EL (cell line): ENCODE measurements at places on chromosomes 16 and 17.

- DNase-seq: no peak
Observed at GRCh38 chr16:80462917-80463316, 77.9 kb upstream of the DYNLRB2 start.

GRCh38 chr17:65811043-65811442, 249.6 kb upstream of the AXIN2 start:
- no peak for DNase-seq

GRCh38 chr16:20167323-20167722, 93.6 kb upstream of the GPR139 start:
- DNase-seq: no peak

DNA sequence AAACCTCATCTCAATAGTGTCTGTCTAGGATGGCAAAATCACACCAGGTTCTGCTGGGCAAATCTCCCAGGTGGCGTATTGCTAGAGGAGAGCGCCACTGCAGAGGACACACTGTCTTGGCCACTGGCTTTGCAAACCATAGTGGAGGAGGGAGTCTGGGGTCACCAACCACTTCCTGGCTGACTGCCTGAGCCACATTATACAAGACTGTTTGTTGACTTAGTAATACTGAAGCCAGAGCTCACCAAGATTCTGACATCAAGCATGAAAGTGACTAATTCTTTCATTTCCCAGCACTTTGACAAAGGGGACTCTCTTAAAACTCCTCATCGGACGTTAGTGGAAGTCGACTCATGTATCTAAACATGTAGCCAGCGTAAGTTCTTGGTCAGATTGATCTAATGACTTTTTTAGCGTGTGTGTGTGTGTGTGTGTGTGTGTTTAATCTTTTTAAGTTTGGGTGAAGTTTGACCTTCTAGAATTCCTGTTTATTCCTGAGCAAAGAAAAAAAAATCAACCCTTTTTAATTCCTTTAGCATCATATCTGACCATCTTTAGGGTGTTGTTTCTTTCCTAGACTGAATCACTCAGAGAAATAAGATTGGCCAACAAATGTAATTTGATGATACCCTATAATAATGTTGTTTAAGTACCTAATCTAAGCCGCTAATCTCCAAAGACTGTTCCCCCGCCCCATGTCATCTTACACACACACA, 13.7 kb downstream of the PITPNC1 start:
- peak; percentile 90 for DNase-seq

GRCh38 chr17:34177642-34178041, 77.4 kb upstream of the CCL2 start:
- peak; percentile 74 for DNase-seq

DNA sequence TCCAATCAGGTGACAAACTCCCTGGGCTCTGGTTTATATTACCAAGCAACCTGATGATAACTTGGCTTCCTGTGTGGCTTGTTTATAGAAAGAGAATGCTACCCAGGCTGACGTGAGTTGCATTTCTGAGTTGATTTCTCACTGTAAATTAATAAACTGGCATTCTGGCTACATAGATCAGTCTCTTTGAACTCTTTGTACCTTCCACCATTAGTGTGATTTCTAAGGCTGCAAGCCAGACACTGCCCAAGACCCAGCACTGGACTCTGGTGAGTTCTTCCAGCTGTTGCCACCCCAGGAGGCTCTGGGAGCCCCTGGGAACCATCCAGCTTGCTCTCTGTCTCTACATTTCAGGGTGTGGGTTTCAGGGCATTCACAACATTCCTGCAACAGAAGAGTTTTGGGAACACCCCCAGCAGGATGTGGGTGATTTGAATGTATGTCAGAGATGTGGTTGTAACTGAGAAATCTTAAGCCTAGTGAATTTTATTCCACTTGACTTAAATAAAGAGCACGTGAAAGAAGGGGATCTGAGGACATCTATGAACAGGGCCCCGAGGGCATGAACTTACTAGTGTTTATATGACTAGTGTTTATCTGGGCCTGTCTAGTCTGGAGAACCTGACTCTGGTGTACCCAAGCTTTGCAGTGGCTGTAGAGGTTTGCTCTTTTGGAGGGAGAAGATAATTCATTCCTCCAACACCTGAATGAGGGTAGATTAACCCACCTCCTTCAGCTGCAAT, 30.3 kb upstream of the LRRC37A start:
- DNase-seq: peak; percentile 94

DNA sequence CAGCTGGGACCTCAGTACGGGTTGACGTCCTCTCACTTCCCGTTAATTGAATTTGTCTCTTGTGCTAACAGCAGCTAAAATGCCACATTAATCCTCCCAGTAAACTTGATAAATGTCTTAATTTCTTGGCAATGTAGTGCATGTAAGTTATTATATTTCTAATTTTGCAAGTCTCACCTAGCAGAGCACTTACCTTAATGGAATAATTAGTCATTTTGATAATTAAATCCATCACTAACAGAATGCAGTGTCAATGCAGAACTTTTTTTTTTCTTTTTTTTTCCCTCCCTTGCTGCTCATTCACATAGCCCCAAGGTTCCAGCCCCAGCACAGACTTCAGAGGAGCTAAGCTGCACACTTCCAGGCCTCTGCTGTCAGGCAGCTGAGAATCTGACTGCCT, 376.5 kb downstream of the RBFOX1 start:
- no peak for DNase-seq

DNA sequence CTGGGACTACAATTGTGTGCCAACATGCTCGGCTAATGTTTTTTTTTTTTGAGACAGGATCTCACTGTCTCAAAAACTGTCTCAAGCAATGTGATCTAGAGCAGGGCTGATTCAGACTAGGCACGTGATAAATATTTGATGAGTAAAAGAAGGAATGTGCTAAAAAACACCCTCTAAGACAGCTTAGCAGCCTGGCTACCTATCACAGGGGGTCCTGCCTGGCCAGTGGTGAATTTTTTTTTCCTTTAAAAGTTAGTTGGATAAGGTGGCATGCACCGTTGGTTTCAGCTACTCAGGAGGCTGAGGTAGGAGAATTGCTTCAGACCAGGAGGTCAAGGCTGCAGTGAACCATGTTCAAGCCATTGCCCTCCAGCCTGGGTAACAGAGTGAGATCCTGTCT, 14.8 kb upstream of the GPATCH8 start:
- DNase-seq: peak; percentile 63

GRCh38 chr16:19644877-19645276, 73.2 kb downstream of the KNOP1 start:
- no peak for DNase-seq

DNA sequence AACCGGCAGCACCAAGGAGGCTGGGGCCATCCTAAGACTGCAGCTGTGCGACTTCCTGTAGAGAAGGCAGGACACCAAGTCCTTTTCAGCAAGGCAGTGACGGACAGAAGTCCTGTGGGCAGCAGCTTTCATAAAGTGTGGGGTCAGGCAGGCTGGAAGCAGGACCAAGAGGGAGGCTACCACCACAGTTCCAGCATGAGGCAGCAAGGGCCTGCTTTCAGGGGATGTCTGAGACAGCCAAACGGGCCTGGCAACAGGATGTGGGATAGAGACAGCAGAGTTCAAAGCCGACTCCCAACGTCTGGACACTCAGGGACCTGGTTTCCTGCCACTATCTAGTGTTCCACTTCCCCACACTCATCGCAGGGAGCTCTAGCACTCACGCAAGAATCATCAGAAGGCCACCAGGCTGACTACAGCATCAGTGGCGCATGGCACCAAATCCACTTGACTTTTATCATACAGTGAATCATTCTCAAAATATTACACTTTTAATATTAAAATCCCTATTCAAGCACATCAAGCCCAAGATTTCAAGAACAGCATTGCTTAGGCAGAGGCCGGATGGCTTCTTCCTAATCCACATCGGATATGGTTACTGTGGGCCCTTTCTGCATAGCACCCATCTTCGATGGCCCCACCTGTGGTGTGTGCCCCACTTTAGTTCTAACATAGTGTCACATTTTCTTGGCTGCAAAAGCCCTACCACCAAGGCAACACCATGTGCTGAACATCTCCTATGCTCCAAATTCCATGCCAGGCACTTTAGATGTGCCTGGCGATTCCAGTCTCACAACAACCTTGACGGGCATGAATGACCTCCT, 5.2 kb downstream of the USP7 start:
- DNase-seq: peak; percentile 86

- DNase-seq: no peak
Observed at GRCh38 chr16:24717411-24717810, 12.0 kb upstream of the TNRC6A start.

GRCh38 chr16:57648581-57649442, 19.3 kb upstream of the ADGRG3 start:
- peak; percentile 77 for DNase-seq

DNA sequence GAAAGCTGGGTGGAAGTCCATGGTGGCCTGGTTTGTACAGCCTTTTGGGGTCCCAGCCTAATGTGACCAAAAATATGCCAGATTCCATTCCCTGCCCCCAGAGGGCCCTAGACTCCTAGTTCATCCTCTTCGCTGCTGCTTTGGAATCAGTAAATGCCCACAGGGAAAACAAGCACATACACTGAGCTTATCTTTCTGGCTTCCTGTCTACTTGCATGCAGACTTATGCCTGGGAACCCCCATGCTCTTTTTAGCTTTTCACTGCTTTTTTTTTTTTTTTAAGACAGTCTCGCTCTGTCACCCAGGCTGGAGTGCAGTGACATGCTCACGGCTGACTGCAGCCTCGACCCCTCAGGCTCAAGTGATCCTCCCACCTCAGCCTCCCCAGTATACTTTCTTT, 6.2 kb upstream of the CD300LG start:
- DNase-seq: peak; percentile 51

DNA sequence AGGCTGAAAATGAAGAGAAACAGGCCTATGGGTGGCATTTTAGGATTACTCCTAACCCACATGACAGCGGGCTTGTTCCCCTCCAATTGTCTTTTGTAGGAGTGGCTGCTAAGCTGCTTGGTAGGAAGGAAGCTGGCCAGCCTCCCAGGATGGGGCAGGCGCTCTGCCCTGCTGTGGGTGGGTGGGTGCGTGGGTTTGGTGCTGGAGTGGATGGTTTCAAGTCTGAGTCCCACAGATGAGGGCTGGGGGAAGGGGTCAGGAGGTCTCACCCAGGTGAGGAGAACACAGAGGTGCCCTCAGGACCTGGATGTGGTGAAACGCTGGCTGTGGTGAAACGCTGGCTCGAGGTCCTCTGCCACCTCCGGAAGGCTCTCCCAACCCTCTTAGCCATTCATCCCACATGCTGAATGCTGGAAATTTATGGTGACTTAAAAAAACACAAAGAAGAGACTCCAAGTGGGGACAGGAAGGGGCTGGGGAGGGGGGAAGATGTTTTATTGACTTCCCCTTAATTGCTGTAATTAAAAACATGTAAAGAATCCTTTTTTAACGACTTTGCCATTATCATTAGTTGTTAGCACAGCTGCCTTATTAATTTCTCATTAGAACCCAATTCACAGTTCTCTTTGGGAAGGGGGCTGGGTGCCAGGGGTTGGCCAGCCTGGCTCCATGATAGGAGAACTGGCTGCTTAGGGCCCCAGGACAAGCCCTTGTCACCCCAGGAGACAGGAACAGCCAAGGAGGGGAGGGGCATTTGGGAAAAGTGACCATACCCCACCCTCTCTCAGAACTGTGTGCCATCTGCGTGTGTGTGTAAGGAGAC, 153.5 kb upstream of the CDC42EP4 start:
- no peak for DNase-seq

DNA sequence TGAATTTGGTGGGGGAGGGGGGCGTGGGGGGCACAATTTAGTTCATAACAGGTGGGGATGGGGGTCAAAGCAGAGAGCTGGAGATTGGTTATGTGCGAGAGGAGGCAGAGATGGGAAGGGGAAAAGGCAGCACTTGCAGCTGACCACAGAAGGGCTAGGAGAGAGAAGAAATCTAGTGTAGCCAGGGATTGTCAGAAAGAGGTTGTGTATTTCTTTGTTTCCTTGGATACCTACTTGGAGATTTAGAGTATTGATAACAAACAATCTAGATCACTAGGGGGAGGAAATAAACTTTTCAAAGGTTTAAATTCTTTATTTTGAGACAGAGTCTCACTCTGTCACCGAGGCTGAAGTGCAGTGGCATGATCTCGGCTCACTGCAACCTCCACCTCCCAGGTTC, 47.1 kb upstream of the YPEL2 start:
- DNase-seq: no peak

GRCh38 chr16:2848933-2849725, 8.8 kb downstream of the PRSS22 start:
- DNase-seq: no peak

DNA sequence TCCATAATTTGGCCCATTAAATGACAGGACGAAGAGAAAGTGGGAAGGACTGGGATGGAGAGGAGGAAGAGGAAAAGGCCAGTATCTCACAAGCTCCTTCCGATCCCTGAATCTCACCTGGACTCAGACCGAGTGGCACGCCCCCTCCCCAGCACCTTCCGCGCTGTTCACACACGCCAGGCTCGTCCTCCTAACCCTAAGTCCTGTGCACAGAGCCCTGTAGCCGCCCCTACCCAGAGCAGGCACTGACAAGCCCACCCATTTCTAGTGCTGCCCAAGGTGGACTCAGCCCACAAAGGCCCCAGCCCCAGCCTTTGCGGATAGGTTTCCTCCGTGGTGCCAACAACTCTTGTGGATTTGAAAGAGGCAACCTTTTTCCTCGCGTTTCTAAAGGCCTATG, 9.2 kb downstream of the HS3ST3B1 start:
- DNase-seq: no peak

DNA sequence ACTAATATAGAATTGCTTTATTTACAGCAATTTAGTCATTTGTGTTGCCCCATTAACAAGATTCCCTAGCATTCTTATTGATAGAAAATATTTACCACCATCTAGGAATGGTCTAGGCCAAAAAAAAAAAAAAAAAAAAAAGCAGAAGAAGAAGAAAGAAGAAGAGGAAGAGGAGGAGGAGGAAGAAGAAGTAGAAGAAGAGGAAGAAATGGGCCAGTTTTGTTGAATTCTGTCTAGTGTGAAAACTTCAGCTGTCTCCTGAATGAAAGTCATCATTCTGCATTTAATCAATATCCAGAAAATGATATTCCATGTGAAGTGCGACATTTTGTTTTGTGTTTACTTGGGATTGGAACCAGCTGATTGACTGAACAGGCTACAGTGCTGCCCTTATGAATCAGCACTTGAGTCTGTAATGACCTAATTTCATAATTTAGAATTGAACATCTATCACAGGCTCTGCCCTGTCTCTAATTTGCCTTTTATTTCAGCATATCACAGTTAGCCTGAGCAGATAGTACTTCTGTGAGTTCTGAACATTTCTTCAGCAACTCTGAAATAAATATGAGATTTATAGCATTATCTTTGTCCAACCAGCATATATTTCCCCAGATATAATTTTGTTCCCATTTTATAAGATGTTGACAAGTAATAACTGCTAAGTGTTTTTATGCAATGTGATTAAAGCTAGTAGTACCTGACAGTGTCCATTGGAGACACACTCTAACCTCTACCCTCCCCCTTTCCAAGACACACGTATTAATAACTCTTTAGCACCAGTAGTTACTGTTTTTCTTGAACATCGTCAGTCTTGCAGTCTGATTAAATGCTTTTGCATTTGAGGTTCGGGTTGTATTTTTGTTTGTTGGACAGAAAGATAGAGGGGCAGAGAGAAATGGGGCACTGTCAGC, 5.9 kb downstream of the ANKFN1 start:
- no peak for DNase-seq

DNA sequence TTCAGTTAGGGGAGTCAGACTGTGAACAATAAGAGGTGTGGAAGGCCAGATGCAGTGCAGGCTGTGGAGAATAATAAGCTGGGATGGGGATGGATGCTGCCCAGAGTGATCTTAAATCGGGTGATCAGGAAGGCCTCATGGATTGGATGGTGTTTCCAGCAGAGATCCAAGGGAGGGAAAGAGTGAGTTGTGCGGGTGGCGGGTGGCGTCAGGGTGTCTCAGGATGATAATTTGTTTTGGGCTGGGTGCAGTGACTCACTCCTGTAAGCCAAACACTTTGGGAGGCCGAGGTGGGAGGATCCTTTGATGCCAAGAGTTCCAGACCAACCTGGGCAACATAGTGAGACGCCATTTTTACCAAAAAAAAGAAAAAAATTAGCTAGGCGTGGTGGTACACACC, 7.9 kb downstream of the CLUAP1 start:
- no peak for DNase-seq
